Mesenteric fat pad (tissue), 1 donor: ENCODE measurements at places on chromosomes 7 and 10. TPM values are rescaled to one million over a fixed set of nuclear protein-coding genes. Genes with fewer than 3 reads are reported as not detected.

The CEP55 gene
- 0.16 TPM for total RNA-seq

The MRPS16 gene
- 91.7 TPM for total RNA-seq

The AMPH gene
- total RNA-seq = 16.4 TPM

The TMEM176A gene
- total RNA-seq = 64.3 TPM

The COL28A1 gene
- 0.22 TPM for total RNA-seq

The H2BK1 gene
- total RNA-seq = not detected

The FRMPD2 gene
- not detected for total RNA-seq

The COL17A1 gene
- 0.19 TPM for total RNA-seq

The KCNIP2 gene
- total RNA-seq = 151 TPM
